ENCODE measurements at places on chromosomes 7 and 10.

DNA sequence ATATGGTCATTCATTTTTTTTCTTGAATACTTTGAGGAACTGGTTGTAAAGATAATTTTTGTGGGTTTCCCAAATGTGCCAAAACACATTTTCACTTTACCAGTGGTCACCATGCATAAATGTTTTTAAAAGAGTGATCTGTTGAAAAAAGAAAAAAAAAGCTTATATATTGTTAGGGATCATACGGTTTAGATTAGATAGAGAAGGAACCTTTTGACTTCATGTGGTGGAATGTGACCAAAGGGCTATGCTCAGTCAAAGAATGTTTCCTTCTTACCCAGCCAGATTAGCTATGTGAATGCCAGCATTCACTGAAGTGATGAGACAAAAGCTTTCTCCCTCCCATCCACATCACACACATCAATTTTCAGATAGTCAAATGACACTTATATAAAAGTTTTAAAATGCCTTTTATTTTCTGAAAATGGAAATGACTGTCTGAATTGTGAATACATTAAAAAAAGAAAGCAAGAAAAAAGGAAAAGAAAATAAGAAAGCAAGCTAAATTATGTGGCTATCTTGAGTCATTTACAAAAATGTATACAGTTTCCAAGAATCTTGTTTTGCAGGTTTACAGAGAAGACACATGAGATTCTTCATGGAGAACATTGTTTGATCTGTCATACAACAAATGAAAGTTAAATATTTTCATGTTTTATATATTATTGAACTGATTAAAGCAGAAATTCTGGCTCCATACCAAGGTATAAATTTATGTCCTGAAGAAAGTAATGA is 8.6 kb upstream of the CPED1 start:
- no peak for DNase-seq

DNA sequence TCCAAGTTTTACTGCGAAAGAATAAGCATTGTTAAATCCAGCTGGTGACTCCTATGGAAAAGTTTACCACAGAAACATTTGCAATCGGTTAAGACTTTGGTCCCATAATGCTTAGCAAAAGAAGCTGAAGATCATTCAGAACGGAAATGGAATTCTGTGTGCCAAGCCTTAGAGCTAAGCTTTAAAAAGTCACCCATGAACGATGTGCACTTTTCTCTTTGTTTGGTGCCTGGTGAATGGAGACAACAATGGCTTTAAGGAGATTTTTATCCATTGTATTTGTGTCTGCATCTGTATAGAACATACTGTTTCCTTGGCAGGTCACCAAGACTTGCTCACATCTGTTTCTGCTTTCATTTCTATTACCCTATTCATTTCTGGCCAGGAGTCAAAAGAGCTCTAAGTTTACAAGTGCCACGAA is 26.3 kb upstream of the COL1A2 start:
- DNase-seq = peak; percentile 9

- DNase-seq = no peak
Observed at GRCh38 chr7:8151161-8151725, 110.7 kb downstream of the ICA1 start.

DNA sequence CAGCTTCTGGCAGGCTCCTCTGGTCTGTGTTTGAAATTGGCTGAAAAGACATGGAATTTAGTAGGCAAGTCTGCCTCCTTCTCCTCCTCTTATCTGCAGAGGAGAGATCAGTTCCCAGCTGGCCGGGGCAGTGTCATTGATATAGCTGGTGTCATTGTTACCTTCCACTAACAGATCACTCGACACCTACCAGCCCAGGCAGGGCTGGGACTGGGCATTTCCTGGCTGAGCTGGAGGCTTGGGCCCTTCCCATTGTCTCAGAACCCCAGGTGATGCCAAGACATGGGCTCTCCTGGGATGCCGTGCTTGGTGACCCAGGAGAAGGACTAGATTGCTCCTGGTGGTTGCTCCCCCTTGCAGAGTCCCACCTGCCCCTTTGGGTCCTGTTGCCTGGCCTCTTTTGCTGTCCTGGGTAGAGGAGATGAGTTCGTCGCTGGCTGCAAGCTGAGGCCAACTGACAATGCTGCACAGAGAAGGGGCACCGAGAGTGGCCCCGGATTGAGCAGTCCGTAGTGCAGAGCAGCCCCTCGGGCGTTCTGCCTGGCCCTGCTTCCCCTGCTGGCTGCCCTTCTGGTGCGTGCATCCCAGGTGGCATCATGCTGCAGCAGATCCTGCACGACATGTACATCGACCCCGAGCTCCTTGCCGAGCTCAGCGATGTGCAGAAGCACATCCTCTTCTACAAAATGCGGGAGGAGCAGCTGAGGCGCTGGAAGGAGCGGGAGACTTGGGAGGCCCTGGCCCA is at the start of gene SH2D4B:
SH2D4B (plus strand) TSS at position 167 of the 745 bp plus-strand sequence; CDS start at position 597, 430 bp downstream.
- DNase-seq = no peak

- no peak for DNase-seq
Observed at GRCh38 chr7:42227541-42227935, 9.5 kb downstream of the GLI3 start.

DNA sequence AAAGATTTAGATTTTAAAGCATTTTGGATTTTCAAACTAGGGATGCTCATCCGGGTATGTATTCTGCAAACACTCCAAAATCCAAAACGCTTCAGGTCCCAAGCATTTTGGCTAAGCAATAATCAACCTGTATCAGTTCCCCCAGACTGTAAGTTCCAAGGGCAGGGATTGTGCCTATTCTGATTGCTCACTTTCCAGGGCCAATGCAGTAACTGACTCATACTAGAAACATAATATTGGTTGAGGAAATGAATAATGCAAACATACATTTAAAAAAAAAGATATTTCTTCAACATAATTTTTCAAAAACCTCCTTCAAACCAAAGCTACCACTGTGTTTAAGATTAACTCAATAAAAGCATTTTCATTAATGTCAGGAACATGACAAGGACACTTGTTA is 69.5 kb downstream of the HIBADH start:
- DNase-seq = no peak

GRCh38 chr7:2104107-2104710 is 128.5 kb downstream of the MAD1L1 start:
- no peak for DNase-seq

- DNase-seq = no peak
Observed at GRCh38 chr10:131819241-131820072, 81.4 kb upstream of the PPP2R2D start.

DNA sequence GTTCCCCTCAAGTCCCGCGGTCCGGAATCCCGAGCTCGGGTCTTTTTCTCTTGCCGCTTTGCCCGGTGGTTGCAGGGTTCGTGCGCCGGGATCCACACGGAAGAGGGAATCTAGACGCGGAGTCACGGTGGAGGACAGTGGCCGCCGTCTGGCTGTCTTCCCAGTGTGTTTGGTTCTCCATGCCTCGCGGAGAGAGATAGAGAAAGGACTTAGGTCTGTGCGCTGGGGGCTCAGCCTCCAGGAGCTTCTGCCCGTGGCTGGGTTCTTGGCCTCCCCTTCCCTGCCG is 1.6 kb downstream of the FFAR4 start:
- DNase-seq = no peak

DNA sequence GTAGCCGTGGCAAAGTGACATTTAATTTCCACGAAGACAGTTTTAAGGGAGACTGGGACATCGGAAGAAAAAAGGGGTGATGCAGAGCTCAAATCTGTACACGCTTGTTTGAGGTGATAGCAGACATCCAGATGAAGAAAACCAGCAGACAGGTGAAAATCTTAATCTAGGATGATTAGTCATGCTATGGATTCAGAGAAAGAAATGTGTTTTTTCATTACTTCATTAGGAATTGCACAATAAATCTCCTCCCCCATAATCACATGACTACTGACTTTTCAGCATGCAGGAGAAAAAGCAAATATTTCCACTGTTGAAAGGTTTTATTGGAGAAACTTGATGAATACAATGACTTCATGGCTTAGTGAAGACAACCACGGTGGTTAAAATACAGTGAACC is 2.5 kb downstream of the NUDT5 start:
- no peak for DNase-seq

DNA sequence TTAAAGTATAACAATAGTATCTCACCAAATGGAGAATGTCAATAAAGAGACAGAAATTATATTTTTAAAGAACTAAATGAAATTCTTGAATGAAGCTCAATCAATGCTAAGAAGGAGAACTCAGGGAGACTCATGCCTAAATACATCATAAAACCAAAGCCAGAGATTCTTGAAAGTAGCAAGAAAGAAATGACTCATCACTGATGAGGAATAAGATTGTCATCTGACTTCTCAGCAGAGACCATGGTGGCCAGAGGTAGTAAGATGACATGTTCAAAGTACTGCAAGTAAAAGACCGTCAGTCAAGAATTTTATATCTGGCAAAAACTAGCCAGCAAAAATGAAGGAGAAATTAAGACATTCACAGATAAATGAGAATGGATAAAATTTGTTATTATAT is 399.0 kb downstream of the GRID1 start:
- no peak for DNase-seq

DNA sequence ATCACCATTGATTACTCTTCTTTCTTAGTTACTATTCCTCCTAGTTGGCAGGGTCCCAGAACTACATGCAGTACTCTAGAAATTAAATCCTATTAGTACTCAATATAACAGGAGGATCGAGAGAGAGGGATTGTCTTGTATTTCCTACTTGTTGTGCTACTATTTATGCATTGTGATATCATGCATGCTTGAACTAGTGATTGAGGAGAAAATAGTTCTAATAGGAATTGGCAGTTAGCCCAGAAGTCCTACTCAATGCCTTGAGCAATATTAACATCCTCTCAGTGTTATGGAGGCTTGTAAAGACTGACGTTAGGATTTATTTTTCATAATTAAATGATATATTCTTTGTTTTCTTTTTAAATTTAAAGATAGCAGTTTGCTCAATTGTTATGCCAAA is 67.4 kb downstream of the FOXP2 start:
- DNase-seq = peak; percentile 4

DNA sequence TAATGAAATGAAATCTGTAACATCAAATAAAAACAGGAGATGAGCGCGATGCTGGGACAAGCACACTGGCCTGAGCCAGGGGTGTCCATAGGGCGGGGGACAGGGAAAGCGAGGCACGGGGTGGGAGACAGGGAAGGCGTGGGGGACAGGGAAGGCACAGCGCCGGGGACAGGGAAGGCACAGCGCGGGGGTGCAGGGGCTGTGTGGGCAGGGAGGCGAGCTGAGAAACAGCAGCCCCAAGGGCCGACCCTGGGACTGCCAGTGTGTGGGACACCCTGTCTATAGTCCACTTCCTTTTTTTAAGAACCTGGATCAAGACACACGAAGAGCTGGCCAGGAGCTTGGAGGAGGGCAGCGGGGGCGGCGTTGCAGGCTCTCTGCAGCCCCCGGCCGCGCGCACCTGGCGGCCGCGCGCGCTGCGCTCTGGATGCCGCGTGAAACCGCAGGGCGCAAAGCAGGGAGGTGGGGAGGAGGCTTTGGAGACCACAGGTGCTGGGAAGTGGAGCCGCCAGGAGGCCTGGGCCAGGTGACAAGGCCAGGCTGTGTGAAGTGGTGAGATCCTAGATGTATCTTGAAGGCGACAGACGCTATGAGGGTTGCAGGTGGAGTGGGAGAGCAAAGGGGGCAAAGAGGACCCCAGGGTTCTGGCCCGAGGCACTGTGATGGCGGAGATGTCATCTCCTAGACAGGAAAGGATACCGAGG is 157.7 kb downstream of the COBL start:
- no peak for DNase-seq

- DNase-seq = no peak
Observed at GRCh38 chr10:91006752-91007346, 86.0 kb upstream of the ANKRD1 start.

DNA sequence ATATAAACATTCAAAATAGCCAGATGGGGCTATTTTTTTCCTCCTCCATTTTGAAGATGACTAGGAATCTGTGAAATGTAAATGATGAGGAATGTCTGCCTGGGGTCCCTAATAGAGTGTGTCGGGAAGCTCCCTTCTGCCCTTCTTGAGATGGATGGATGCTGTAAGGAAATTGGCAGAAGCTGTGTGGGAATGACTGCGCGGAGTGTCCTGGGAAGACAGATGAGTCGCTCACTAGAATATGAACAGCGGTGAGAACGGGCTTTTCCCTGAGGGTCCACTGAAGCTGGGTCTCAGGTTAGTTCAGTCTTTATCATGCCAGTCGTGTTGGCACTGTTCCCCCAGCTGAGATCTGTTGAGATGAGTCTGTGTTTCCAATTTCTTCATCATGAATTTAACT is 75.1 kb upstream of the PLPP4 start:
- no peak for DNase-seq

DNA sequence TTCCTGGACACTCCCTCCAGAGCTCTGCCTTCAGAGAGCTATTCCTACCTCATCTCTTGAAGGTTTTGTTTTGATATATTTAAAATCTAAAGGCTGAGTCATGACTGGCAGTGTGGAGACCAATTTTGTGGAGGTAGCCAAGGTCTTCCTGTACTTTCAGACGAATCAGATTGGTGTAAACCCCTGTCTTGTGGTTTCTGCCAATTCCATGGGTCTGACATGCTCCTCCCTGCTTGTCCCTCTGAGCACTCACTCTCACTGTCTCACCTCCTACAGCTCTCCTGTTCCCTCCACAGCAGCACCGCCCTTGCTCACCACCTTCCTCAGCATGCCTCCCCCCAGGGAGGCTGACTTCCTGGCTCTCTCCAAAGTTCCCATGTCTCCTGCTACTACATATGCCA is 179.8 kb downstream of the NPSR1 start:
- DNase-seq = no peak

DNA sequence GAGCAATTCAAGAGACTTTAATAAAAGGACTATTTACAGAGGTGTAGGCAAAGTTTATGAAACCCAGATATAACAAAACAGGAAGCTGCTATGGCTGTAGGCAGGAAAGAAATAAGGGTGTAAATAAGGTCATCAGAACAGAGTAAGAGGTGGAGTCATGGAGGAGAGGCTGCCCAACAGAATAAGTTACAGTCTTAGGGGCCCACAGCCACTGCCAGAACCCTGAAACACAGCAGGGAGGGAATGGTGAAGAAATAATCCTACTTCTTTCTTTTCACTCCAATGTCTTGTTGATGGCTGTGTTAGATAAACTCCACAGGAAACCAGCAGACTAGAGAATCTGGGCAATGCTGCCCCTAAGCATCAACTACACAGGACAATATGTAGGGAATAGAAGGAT is 155.8 kb upstream of the TAC1 start:
- no peak for DNase-seq

DNA sequence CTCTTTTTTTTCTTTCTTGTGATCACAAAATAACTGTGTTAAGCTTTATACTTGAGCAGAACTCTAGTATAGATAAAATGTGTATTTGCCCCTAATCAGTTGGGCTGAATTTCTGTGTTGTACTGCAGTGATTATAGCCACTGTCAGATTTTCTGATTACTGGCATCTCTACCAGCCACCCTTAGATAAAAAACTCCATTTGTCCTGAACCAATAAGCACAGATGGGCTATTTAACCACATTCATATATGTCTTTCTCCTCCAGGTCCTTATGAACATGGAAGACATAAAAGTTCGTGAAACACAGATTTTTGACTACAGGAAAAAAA is 38.3 kb downstream of the CFAP58 start:
- DNase-seq = no peak
